ENCODE measurements at places on chromosomes 5 and 9.

GRCh38 chr9:97771641-97772040 lies 74.5 kb upstream of the XPA start:
- no peak for DNase-seq

DNA sequence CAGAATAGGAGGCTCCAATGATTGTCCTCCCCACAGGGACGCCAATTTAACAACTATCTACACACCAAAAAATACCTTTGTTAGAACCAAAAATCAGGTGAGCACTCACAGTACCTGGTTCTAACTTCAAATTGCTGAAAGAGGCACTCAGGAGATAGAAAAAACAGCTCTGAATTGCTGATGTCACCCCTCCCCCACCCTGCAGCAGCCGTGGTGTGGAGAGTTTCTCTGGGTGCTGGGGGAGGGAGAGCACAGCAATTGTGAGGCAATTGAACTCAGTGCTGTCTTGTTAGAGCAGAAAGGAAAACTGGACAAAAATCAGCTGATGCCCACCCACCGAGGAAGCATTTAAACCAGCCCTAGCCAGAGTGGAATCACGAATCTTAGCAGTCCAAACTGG lies 41.8 kb downstream of the TNFSF8 start:
- DNase-seq: no peak

GRCh38 chr5:169160405-169160901 lies 140.5 kb downstream of the SLIT3 start:
- DNase-seq: no peak

DNA sequence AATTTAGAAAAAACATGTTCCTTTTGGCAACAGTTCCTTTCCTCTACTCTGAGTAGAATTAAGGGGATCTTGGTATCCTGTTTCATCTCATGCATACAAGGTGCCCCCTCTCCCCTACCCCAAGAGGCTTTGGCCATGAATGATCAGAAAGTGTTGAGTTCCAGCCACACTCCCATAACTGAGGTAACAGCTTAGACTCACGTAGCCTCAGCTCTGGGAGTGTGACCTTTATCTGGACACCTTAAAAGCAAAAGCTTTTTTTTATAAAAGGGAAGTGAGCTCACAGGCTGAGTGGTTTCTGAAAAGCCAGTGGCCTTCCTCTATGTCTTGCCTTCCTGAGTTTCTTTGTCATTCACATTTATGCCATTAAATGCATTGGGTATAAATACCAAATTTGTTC lies 900 bp upstream of the HAVCR2 start:
- DNase-seq: no peak

- DNase-seq: no peak
These were observed 84.7 kb downstream of the BASP1 start for GRCh38 chr5:17302106-17302505.

DNA sequence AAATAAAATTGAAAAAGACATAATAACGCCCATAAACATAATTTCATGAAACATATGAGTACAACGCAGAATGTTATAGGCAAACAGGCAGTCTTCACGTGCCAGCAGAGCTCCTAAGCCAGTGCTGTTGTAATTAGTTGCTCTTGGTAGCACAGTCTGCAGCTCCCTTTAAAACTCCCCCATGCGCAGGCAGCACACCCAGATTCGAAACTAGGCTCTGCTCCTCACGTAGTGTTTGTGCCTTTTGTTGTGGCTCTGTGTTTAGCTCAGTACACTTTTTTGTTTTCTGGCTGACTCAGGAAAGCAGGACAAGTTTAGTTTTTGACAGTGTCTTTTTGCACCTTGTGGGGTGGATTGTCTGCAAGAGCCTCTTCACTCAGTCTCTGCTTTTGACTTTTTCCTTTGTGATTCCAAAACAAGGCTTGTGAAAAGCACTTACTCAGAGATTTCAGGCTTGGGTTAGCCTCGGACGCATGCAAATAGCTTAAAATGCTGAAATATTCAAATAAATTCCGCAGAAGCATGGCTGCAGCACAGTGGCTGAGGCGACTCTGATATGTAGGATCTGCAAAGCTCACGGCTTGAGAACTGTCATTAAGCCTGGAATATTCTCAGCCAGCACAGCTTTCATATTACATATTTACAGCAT lies 113.6 kb downstream of the IRX1 start:
- DNase-seq: no peak

DNA sequence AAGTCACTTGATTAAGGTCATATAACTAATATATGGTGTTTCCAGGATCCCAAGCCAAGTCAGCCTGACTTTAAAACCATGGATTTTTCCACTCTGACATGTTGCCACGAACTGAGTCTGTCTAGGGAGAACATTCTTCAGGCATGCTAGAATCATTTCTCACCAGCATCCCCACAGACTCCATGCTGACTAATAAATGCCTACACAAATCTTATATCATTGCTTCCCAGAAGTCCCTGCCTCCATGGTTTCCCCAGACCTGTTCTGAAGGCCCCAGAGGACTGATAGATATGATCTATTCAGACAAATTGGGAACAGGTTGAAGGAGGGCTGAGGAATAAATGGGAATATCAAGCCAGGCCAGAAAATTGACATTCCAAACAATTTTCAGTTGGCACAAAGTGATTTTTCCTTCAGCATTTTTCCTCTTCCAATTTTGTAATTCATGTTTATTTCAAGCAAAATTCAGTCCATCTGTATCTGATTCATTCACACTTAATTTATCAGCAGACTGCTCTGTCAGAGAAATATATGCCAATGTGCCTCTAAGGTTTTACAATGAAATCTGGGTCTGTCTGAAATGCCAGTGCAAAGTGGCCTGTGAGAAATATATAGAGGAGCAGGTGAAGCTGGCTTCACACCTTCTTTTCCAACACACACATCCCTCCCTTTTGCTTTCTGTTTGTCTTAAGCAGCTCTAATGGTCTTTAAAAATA lies 413.6 kb upstream of the TNC start:
- DNase-seq: no peak

Data from activated effector memory CD4-positive, alpha-beta T cell treated with Interleukin-2 at 50 U/mL for 16 hours (primary cell).